Tibial nerve (tissue), 4 donors: ENCODE measurements at places on chromosomes 1 and 21. TPM values are rescaled to one million over a fixed set of nuclear protein-coding genes. Genes with fewer than 3 reads are reported as not detected.
A peak's percentile ranks its signal among the peaks of the same experiment; 100 is the strongest.

GRCh38 chr21:33020558-33021100 is 5.1 kb upstream of the OLIG2 start:
- H3K36me3 ChIP-seq, result no peaks in the 10 kb centered on the region
- DNase-seq, result no peak
- H3K4me3 ChIP-seq, result no peak overlapping the region
- H3K27me3 ChIP-seq, result peaks cover 100% of the 10 kb centered on the region
- peaks cover 22% of the 10 kb centered on the region for H3K4me1 ChIP-seq

DNA sequence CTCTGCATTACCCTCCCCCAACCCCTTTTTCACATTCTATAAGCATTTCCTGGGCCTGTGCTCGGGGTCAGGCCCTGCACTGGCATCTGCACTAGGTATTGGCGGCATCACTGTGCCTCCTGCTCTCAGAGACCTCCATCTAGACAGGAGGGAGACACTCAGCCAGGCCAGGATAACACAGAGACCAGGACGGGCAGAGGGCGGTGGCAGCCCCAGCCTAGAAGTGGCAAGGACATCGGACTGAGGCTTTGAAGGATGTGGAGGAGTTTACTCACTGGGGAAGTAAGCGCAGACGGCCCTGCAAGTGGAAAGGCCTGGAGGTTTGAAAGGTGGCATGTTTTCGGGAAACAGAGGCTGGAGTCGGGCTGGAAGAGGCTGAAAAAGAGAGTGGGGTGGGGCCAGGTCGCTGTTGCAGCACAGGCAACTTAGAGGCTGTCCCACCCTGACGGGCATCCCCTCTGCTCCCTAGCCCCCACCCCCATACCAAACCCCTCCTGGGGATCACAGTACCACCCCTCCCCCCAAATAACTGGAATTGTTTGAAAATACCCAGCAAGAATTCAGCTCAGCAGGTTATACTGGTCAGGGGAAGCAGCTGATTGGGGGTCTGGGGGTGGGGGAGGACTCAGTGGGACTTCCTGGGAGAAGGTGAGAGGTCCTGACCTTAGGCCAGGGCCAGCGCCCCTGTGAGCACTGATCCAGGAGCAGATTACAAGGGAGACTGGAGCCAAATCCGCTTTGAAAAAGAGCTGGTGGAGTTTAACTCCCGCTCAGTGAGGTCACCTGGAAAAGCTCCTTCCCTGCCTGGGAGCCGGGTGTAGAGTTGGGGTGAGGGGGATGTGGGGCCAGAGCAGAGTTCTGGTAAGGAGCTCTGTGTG is 121.8 kb upstream of the WNT4 start:
- H3K36me3 ChIP-seq, result no peaks in the 10 kb centered on the region
- no peak overlapping the region for H3K4me3 ChIP-seq
- no peak for DNase-seq

GRCh38 chr1:28326984-28327383 is 1.9 kb upstream of the MED18 start:
- peaks cover 16% of the 10 kb centered on the region for H3K36me3 ChIP-seq
- peak overlapping the region; percentile 27 for H3K27ac ChIP-seq
- no peak overlapping the region for H3K4me3 ChIP-seq

- no peaks in the 10 kb centered on the region for H3K36me3 ChIP-seq
- no peak for DNase-seq
- no peaks in the 10 kb centered on the region for H3K4me1 ChIP-seq
- no peak overlapping the region for H3K4me3 ChIP-seq
- H3K27ac ChIP-seq, result no peak overlapping the region
- no peaks in the 10 kb centered on the region for H3K27me3 ChIP-seq
Observed at GRCh38 chr1:241413974-241414373, 57.0 kb upstream of the RGS7 start.

- H3K36me3 ChIP-seq, result peaks cover 17% of the 10 kb centered on the region
Observed at GRCh38 chr1:75742047-75742625, 17.6 kb downstream of the ACADM start.

DNA sequence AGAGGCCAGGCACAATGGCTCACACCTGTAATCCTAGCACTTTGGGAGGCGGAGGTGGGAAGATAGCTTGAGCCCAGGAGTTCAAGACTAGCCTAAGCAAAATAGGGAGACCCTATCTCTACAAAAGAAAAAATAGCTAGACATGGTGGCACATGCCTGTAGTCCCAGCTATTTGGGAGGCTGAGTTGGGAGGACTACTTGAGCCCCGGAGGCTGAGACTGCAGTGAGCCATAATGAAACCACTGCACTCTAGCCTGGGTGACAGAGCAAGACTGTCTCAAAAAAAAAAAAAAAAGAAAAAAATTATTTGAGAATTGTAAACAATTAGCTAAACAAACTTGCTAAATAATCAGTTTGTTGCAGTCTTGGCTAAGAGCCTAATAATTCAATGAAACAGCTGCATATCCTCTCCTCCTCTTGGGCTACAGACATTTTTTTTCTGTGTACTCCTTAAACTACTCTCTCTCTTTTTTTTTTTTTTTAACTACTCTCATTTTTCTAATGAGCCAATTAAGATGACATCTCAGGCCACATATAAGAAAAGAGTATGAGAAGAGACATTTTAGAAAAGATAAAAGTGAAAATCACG is 10.5 kb upstream of the DNAJB4 start:
- no peaks in the 10 kb centered on the region for H3K4me1 ChIP-seq
- H3K4me3 ChIP-seq, result no peak overlapping the region
- no peak for DNase-seq

The KRTAP7-1 gene
- total RNA-seq, result not detected

The TP73 gene
- 0.30 TPM for total RNA-seq

The REN gene
- not detected for total RNA-seq
